Fibroblast of skin of back (primary cell): ENCODE measurements at places on chromosomes 13 and 19.

DNA sequence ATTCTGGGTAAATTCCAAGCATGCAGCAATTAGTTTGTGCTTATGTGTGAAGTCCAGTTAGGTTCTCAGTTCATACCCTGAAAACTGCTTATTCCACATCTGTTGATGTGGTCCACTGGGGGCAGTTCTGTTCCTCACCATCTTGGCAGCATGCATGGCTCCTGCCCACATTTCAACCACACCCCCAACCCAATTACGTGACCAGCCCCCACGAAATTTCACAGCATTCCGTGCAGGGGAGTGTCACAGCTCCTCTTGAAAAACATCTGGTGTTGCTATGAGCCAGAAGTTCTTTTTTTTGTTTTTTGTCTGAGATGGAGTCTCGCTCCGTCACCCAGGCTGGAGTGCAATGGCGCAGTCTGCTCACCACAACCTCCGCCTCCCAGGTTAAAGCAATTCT is 9.1 kb upstream of the ERVK3-1 start:
- DNase-seq, result no peak

DNA sequence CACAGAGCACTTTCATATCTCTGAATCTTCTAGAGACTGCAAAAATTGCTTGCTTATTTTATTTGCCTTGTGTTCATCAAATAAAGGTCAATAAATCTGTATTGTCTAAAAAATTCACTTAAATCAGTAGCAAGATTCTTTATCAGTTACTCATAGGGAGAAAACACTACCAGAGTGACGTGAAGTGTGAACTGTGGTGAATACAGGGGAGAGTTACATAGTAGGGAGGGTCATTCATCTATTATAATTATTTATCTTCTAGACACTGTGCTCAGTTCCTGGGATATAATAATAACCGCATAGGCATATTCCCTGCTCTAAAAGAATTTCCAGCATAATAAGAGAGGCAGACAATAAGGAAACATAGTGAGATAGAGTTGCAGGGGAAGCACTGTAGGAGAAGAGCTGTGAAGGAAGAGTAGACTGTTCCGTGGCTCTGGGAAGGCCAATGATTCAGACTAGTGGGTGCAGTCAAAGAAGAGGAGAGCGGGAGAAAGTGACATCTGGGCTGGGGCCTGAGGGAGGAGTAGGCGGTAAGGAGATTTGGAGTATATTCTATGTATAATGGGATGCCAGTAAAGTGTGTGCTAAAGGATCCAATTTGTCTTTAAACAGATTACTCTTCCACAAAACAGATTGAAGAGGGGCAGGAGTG is 84.0 kb upstream of the TDRD3 start:
- DNase-seq, result no peak

DNA sequence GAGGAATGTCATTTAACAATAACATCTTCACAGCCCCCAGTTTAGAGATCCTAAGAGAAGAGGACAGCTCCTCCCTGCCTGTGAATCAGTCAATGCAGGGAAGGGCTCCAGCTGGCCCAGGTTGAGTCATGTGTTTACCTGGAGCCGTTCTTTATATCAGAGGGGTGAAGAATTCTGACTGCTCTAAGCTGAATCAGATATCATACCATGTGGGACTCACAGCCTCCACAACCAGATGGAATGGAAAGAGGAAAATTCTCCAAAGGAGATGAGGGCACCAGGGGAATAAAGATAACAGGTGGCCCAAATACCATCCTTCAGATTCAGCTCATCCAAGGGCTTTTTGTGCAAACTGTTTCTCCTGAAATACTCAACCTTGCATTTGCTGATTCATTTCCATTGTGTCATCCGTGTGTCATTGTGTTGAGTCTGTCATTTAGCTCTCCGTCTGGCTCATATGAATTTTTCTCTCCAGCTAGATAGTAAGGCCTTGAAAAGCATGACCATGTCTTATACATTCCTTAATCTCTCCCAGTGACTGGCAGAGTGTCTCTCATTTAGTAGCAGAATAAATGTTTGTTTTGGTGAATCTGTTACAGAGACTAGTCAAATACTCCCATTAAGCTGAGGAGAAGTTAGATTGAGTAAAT is 217.9 kb downstream of the RFC3 start:
- DNase-seq, result peak; percentile 65

DNA sequence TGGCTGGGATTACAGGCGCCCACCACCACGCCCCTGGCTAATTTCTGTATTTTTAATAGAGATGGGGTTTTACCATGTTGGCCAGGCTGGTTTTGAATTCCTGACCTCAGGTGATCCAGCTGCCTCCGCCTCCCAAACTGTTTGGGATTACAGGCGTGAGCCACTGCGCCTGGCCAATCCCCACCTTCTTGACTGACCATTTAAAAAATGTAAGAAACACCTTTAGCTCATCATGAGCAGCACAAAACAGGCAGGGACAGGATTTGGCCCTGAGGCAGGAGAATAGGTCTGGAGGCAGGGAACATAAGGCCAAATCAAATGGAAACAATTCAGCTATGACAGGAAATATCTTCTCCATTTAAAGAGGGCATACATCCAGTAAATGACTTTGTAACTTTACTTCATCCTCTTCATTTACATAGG is 1.4 kb upstream of the MPV17L2 start:
- no peak for DNase-seq

DNA sequence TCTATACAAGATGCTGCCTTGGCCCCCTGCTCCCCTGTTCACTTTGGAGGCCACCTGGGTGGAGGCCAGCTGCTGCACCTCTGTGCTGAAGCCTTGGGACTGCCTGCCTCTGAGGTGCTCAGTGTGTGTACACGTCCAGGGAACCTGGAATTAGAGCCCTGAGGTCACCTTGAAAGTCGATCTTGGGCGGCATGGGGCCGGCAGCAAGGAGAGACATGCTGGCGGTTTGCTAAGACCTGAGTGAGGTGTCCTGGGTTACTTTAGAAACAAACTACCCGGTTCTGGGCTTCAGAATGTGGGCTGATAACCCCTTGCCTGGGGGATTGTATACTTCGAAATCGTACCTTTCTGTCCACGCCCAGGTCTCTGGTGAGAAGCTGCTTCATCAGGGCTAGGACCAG is 25.5 kb downstream of the TSSK6 start:
- no peak for DNase-seq

GRCh38 chr13:42929886-42930535 is 62.0 kb downstream of the EPSTI1 start:
- DNase-seq, result no peak

DNA sequence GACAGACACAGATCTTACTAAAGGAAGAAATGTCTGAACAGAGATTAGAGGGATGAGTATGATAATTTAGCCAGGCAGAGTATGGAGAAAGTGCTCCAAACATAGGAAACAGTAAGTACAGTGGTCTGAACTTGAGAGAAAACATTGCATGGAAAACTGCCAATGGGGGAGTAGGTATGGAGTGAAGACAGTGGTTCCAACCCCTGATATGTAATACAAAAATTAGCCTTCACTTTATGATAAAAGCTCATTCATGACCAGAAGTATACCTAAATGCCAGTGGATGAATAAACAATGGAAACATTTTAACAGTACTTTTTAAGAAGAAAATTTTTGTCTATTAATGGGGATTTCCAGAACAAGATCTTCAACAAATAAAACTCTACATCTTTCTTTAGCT is 334.0 kb downstream of the DIAPH3 start:
- no peak for DNase-seq

- no peak for DNase-seq
Measured at GRCh38 chr19:10764340-10764894, 46.5 kb downstream of the DNM2 start.

DNA sequence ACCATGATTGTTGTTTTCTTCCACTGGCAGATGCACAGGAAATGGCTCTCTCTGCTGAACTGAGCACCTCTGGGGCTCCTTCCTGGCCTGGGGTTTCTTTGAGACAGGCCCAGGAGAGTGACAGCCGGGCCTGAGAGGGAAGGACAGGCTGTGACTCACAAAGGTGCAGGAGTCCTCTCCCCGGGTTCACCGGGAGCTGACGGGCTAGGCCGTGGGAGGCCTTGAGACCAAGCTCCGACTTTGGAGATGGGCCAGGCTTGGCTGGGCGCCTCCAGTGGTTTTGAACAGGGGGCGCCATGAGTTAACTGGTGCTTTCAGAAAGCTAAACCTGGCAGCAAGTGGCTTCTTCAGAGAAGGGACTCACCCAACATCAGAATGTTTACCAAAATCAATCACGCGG is 143.4 kb downstream of the URI1 start:
- DNase-seq, result no peak

GRCh38 chr13:37495046-37495445 is 103.5 kb downstream of the POSTN start:
- peak; percentile 75 for DNase-seq

DNA sequence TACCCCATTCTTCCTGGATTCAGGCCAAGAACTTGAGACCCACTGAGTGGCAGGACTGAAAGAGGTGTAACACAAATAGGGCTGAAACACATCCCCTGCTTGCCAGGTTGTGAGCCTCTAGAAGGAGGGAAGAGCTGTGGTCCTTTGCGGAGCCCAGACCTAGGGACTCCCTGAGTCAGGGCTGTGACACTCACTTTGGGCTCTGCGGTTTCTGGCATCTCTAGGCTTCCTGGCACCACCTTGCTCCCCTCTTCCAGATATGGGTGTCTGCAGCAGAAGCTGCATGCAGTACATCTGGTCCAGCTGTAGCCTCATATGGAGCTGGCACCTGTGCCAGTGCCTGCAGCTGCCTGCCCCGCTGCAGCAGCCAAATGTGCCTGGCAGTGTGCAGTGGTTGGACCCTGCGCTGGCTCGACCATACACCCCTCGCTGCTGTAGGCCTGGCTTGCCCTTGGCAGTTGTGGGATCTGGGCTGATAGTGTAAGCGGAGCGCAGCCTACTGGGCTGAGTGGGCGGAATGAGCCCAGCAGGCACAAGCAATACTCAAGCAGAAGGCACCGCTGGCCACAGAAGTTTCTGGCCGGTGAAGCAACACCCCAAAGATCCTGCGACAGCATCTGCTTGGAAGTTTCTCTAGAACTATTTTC is 290.4 kb downstream of the SLITRK6 start:
- DNase-seq, result no peak

- DNase-seq, result no peak
Measured at GRCh38 chr13:29067306-29067945, 247.3 kb downstream of the MTUS2 start.

- no peak for DNase-seq
Measured at GRCh38 chr13:63741029-63741813, 2325.6 kb upstream of the PCDH20 start.

GRCh38 chr19:46515879-46516350 is 20.2 kb upstream of the PNMA8B start:
- DNase-seq, result peak; percentile 58

- DNase-seq, result peak; percentile 40
Measured at GRCh38 chr13:23695711-23696464, 125.7 kb downstream of the TNFRSF19 start.
